Stimulated activated CD4-positive, alpha-beta T cell treated with anti-CD3 and anti-CD28 coated beads, Interleukin-15, amount 100 ng/mL, for 1 hour (primary cell): ENCODE measurements at places on chromosomes 7 and 10.

GRCh38 chr7:17094963-17095574 lies 203.4 kb upstream of the AHR start:
- DNase-seq, result no peak

DNA sequence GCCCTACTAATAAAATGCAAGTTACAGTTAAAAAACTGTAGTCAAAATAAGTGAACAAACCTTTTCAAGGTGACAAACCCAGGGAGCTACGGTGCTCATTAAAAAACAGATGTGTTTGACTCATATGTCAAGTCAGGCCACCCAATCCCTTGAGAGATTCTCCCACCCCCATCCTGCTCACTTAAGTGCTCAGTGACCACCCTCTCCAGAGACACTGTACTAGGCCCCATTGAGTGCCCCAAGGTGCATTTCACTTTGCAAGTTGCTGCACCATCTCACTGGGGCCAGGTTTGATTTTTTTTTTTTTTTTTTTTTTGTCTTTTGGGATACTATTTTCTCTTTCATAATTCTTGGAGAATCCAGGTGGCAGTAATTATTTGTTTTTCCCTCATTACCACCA lies 1.9 kb downstream of the ERV3-1 start:
- no peak for DNase-seq

DNA sequence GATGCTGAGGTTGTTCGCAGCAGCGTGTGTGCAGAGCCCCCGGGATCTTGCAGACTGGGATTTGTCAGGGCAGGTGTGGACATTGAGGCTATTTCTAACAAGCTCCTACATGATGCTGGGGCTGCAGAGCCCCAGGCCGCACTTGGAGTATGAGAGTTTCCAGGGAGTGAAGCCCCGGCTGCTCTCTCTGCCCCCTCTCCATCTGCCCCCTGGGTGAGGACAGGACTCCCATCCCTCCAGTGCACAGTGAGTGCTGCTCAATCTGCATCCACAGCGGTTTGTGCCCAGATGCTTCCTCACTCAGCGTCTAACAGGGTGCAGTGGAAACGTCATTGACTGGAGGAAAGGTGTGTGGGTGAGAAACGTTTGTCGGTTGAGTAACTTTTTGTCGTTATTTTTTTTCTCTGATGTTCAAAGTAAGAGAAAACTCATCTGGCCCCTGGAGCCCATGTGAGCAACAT lies 25.3 kb downstream of the IL2RA start:
- no peak for DNase-seq

DNA sequence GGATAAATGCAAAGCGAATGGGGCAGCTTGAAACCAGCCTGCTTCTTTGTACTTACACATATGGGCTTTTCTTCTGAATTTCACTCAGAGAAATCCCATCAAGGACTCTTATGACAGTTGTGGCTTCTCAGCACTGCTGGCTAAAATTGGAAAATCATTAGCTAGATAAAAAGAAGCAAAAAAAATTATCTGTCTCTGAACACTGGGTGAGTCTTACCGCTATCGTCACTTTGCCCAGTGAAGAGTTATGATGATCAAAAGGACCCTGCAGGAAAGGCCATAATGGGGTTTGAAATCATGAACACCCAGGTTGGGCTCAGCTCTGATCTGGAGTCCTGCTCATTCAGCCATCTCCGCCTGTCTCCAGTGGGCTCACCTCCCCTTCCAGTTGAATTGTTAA lies 34.3 kb downstream of the AOAH start:
- DNase-seq, result no peak

DNA sequence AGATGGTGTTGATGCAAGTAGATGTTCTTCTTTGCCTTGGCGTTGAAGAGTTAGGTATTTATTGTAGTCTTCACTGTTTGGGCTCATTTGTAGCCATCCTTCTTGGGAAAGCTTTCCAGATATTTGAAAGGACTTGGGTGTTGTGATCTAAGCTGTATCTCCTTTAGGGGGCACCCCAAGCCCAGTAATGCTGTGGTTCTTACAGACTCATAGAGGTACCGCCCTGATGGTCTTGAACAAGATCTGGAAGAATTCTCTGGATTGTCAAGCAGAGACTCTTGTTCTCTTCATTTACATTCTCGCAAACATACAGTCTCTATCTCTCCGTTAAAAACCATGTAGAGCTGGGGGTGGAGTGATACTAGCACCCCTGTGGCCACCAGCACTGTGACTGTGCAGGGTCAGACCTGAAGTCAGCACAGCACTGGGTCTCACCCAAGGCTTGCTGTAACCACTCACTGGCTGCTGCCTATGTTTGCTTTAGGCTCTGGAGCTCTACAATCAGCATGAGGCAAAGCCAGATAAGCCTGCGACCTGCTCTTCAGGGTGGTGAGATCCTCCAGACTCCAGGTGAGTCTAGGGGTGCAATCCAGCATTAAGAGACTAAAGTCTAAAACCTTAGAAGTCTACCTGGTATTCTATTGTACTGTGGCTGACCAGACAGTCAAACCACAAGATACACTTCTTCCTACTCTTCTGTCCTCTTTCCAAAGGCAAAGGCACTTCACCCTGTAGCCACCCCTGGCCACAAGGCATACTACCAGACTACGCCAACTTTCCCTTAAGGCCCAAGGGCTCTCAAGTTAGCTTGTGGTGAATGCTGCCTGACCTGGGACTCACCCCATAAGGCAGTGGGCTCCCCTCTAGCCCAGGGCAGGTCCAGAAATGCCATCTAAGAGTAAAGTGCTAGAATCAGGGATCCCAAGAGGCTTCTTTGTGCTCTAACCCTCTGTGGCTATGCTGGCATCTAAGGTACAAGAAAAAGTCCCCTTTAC lies 209.7 kb upstream of the TMEM196 start:
- no peak for DNase-seq

GRCh38 chr7:108525327-108525984 lies 479 bp downstream of the PNPLA8 start:
- no peak for DNase-seq

DNA sequence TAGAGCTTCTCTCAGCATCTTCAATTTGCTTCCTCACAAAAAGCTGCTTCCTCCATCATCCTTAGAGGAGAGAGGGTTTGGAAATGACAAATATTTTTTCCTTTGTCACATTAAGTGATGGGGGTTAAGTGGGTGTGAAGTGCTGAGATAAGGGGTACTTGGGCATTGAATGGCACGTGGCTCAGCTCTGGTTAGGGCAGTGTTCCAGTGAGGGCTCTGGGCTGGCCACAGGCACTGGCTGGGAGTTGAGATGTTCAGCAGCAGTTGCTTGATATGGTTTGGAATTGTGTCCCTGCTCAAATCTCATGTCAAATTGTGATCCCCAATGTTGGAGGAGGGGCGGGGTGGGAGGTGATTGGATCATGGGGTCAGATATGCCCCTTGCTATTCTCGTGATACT lies 33.7 kb upstream of the CHCHD3 start:
- DNase-seq, result no peak
